ENCODE measurements at places on chromosomes 12 and 14.

DNA sequence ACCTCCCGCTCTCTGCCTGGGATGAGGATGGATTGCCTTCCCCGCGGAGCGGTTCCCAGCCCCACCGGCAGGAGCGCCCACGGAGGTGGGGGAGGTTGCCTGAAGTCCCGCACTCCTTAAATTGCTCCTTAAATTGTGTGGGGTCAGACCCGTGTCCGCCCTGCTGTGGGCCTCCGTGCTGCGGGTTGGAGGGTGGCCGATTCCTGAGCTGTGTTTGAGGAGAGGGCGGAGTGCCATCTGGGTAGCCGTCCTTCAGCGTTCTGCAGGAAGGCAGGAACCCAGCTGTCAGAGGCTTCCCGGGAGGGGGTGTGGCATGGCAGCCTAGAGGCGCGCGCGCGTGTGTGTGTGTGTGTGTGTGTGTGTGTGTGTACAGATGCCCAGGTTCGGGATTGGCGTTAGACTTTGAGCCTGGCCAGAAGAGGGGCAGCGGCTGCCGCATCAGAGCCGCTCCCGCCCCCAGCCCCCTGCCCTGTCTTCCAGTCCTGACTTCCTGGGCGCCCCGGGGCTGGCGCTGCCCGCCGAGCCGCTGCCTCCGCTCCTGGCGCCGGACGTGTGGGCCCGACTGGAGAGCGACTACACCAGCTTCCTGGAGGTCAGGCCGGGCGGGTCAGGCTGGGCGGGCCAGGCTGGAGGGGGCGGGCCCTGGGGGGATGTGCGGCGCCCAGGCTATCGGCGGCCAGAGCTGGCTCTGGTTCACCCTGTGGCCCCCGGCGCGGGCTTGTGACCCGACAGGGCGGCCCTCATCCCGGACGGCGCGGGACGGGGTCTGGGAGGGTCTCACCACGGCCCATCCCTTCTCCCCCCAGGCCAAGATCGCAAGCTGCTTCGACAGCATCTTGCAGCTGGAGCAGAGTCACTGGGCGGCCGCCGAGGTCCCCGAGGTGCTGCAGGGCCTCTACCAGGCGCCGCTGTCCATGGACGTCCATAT lies 9.2 kb downstream of the EXOC3L4 start:
- DNase-seq: no peak

DNA sequence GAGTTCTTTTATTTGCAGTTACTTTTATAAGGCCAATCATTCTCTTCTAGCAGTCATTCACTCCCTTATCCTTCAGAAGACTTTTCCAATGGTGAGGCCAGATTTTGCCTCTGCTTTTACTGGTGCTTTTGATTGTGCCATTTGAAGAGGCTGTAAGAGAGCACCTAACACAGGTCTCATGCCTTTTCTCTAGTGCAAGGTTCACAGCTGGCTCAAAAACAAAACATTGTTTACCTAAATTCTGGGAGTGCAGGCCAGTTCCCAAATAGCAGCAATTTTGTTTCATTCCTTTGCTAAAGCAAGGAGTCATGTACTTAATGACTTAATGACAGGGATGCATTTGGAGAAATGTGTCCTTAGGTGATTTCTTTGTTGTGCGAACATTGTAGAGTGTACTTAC lies 192.0 kb downstream of the SYT10 start:
- no peak for DNase-seq

- DNase-seq: no peak
Observed at GRCh38 chr14:74976264-74977113, 21.1 kb upstream of the PGF start.

- peak; percentile 50 for DNase-seq
Observed at GRCh38 chr12:88816201-88816600, 235.9 kb upstream of the KITLG start.

GRCh38 chr14:102589761-102590290 lies 2.6 kb upstream of the RCOR1 start:
- DNase-seq: no peak
